ENCODE measurements at places on chromosomes 4 and X. TPM values are rescaled to one million over a fixed set of nuclear protein-coding genes. Genes with fewer than 3 reads are reported as not detected.

GRCh38 chr4:110540581-110540980, 64.6 kb downstream of the ENPEP start:
- DNase-seq = no peak

- DNase-seq = no peak
These were observed 20.8 kb downstream of the TEX13C start for GRCh38 chrX:125340490-125340889.

DNA sequence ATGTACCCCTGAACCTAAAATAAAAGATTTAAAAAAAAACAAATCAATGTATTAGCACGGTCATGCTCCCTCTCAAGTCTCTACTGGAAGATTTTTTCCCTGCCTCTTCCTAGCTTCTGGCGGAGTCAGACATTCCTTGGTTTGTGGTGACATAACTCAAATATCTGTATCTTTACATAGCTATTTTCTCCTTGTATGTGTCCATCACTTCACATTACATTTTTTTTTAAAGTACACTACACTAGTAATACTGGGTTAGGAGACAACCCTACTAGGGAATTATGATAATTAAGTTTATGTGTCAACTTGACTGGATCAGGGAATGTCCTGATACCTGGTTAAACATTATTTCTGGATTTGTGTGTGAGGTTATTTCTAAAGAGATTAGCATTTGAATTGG, 1197.9 kb downstream of the TECRL start:
- DNase-seq = no peak

The CXCL8 gene
- total RNA-seq = not detected

GRCh38 chr4:24917076-24917856, 4.4 kb upstream of the CCDC149 start:
- no peak for DNase-seq

- DNase-seq = no peak
These were observed 143.5 kb upstream of the GALNT7 start for GRCh38 chr4:173025131-173025530.

GRCh38 chr4:24056289-24056688, 166.4 kb upstream of the PPARGC1A start:
- DNase-seq = no peak

The TMEM271 gene
- not detected for total RNA-seq

The FGFR3 gene
- total RNA-seq = 2.9 TPM

The CCDC160 gene
- not detected for total RNA-seq

DNA sequence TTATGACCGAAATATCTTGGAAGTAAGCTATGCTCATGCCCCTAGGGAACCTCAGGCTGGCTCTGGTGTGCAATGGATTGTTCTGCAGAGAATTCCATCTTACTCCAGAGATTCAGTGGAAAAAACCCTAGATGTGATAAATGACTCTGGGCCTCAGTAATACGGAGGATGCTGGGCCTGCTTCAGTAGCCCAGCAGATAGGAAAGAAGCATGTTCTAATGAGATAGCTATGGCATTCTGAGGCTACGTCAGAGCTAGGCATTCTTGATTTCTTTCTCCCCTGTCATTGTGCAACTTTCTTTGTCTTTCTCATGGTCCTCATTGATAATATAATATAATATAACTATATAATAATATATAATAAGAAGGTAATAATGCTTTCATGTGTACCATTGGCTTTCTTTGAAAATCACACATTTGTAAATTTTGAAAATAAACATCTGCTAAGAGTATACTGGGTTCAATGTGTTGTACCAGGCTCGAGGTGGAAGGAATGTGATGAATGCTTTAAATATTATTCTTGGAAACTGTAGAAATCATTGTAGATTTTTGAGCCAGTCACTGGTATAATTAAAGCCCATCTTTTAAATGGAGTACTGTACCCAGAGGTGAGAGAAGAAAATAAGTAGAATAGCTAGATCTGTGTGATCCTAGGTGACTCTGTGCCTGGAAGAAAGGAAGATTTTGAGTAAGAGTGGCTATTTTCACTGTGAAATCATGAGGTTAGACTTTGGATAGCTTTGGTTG, 152.0 kb downstream of the IL15 start:
- DNase-seq = no peak

- no peak for DNase-seq
These were observed 206.8 kb downstream of the PDGFC start for GRCh38 chr4:156764846-156765245.

The MFAP3L gene
- 3.6 TPM for total RNA-seq

DNA sequence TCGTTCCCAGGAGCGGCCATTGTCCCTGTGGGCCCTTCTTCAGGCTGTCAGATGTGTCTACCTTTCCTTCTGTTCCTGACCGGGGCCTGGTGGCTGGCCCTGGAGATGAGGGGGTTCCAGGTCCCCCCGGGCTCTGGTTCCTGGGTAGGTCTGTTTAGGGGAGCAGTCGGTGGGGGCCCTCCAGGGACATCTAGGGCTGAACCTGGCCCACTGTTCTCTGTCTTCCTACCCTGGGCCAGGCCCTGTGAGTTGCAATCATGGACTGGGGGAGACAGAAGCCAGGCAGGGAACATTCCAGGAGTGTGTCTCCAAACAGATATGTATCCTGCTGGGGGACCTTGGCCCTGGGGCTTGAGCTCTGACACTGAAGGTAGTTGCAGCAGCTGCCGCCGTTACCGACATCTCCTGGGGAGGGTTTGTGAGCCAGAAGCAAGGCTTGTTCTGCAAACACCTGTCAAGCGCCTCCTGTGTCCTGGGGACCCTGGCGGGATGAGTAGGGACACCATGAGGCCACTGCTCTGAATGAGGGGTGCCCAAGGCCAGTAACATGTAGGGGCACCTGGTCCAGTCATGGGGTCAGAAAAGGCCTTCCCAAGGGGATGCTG, 49.5 kb upstream of the ADRA2C start:
- DNase-seq = peak; percentile 7

The CXorf49 gene
- total RNA-seq = not detected

DNA sequence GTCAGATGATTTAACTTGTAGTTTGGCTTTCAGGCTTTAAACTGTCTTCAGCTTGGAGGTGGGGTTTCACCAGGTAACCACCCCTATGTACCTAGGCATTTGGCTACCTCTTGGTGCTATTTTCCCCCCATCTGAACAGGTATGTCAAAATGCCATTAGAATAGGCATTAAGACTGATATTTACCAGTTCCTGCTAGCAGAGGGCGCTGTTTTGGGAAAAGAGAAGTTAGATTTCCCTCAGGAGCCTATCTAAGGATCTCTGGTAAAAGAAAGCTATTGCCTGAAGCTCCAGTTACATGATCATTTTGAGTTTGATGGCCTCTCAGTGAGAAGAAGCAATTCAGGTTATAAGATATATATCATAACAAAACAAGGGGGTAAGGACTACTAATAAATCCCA, 879.1 kb downstream of the SH3BGRL start:
- no peak for DNase-seq

The DSPP gene
- total RNA-seq = not detected

- DNase-seq = no peak
These were observed 96.0 kb downstream of the ADGRL3 start for GRCh38 chr4:61296144-61296543.

- DNase-seq = no peak
These were observed 122.3 kb downstream of the VCX3B start for GRCh38 chrX:8586953-8587352.

- DNase-seq = no peak
These were observed 60.9 kb downstream of the CPZ start for GRCh38 chr4:8653326-8654000.

DNA sequence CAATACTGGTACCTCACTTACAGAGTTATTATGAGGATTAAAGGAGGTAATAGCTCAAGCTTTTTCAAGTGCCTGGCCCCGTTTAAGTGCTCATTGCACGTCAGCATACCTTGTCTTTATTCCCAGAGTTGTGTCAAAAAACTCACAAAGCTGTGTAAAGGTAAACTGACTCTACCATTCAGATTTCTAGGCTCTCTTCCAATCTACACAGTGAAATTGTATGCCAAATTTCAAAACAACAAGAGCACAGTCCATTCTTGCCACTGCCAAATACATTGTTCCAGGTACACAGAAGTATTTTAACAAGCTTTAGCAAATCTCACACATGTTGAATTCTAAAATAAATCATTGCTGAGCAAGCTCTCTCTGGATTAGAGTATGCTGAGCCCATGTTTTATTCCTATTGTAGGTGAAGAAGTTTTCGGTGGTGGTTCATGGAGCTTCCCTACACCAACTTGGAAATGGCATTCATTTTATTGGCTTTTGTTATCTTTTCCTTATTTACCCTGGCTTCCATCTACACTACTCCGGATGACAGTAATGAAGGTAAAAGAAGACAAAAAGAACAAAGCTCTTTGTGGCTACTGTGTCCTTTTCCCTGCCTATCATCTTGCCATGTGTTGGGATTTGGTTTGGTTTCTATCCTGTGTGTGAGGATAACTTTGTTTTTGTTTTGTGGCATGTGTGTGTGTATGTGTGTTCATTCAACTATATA, 16.2 kb downstream of the SMIM31 start:
- no peak for DNase-seq

- DNase-seq = no peak
These were observed 213.8 kb upstream of the LDB2 start for GRCh38 chr4:17112292-17112659.

DNA sequence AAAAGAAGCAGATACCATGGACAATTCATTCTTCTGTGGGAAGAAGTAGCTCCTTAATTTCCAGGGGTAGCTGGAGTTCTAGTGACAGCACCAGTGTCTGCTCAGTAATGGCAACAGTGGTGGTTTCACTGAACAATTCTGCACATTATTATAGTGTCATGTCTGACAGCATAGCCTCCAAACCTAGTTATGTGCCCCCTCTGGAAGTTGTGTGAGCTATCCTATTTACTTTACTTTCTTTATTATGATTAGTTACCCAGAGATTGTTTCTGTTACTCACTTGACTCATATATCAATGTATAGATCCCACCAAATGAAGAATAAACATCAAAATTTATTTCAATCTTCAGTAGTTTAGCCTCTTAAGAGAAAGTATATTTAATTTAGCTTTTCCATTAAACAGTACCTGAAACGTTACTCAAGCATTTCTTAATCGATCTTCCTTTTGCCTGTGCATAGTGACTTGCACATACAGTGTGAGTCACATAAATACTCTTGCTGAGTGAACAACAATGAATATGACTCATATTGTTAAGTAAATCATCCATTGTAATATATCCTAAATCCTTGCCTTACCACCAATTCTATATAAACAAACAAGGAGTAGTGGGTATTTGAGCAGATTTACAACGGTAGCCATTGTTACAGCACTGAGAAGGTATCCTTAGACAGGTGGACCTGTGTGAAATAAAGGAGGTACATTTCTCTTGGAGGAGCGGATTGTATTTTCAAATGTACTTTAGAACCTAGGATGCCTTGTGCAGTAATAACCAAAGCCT, 534.7 kb downstream of the ANKRD50 start:
- no peak for DNase-seq

DNA sequence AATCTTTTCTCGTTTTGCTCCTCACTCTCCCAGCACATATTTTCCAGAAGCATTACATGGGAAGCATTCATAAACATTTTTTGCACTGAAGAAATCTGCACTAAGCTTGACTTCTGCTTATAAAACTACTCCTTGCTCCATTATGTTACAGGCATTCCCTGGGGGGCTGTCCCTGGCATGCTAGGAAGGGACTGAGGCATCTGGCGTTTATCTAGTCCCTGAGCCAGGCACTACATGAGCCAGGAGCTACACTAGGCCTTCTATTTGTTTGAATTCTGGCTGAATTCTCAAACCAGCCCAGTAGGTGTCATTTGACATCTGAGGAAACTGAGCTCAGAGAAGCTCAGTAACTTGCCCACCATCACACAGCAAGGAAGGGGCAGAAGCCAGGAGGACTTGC, 43.3 kb downstream of the NHSL2 start:
- no peak for DNase-seq

The SPATA4 gene
- total RNA-seq = 0.32 TPM

GRCh38 chr4:74045247-74045646, 6.8 kb upstream of the CXCL3 start:
- DNase-seq = no peak

The SPANXA2 gene
- not detected for total RNA-seq

DNA sequence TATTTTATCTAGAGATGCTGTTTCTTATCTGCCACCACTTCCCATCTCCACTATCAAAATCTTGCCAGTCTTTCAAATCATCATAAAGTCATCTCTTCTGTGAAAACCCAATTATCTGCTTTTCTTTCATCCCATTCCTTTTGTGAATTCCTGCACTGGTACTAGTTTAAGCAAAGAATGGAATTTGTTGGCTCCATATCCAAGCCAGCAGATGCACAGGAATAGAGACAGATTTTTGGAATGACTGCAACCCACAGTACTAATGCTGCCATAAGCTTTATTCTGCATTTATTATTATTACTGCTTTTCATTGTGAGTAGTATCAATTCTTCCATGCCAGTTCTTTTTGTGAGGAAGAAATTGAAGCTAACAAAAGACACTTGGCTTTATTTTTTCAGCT, 616.7 kb downstream of the RAPGEF2 start:
- DNase-seq = no peak

The PAGE1 gene
- total RNA-seq = not detected

The GPR50 gene
- not detected for total RNA-seq

DNA sequence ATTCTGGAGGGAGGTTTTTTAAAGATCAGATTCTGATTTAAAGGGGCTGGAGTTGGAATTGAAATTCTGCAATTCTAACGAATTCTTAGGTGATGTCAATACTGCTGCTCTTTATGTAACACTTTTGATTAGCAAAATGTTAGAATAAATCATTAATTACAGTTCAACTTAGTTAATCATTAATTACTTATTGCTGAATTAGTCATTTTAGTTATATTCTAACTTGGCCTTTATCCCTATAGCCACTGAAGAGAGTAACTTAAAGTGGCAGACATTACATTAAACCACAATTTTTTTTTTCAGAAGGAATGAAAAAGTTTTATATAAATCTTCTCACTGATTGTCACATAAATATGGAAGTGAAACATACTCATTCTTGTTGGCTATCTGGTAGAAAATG, 206.6 kb upstream of the ITM2A start:
- no peak for DNase-seq

The ADAM29 gene
- total RNA-seq = not detected

GRCh38 chr4:117678861-117679260, 355.4 kb upstream of the NDST3 start:
- DNase-seq = no peak

GRCh38 chr4:122456231-122457116, at the start of gene IL2:
IL2 (minus strand) TSS chr4:122456725; CDS start chr4:122456440, 285 bp downstream.
- no peak for DNase-seq

GRCh38 chr4:111847296-111848008, 297.8 kb upstream of the FAM241A start:
- no peak for DNase-seq

GRCh38 chr4:123924536-123924935, 527.9 kb downstream of the SPRY1 start:
- no peak for DNase-seq

GRCh38 chr4:74874753-74875367, 58.1 kb upstream of the PARM1 start:
- no peak for DNase-seq

The CXXC4 gene
- total RNA-seq = 4.7 TPM

The RBM47 gene
- total RNA-seq = 2.4 TPM

GRCh38 chrX:51459125-51459524, 37.3 kb downstream of the NUDT11 start:
- no peak for DNase-seq

DNA sequence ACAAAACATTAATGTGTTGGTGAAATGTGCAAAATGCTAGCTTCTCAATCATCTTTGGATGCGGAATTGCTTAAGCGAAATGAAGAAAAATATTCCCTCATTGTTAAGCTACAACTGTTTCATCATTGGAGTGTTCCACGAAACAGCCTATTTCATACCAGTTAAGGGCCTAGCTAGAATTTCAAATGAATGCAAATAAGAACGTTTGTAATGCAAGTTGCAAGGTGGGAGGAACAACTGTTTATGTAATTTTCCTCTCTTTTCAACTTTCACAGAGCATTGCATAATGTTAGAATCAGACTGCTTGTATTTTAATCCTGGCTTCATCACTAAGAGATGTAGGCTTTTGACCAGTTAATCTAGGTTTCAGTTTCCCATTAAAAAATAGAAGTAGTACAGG, 480.1 kb downstream of the IL1RAPL1 start:
- DNase-seq = no peak

The PAGE2B gene
- not detected for total RNA-seq
